ENCODE measurements at places on chromosomes 7 and 10. TPM values are rescaled to one million over a fixed set of nuclear protein-coding genes. Genes with fewer than 3 reads are reported as not detected.

DNA sequence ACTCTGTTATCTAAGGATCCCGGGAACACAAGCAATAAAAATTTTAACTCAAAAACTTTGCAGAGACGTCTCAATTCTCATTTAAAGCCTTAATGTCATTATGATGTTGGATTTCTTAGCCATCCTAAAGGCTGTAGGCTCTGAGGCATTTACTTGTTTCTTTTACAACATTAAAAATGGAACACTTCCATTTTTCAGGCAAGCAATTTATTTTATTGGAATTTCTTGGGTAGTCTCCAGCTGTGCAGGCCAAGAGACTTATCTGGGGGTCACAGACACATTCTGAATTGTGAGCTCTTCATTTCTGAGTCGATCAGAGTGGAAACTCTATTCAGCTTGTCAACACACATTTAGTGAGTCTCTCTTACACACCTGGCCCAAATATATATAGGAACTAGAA lies 48.0 kb upstream of the KIF5B start:
- DNase-seq: no peak

IL2RA gene
- polyA plus RNA-seq: 23.7 TPM

GRCh38 chr10:12969951-12970350 lies 31.6 kb downstream of the CCDC3 start:
- no peak for DNase-seq

ITIH2 gene
- polyA plus RNA-seq: not detected

GRCh38 chr7:38629651-38630510 lies 1.3 kb downstream of the AMPH start:
- no peak for DNase-seq

GRCh38 chr7:76515999-76516443 lies 5.7 kb downstream of the UPK3B start:
- no peak for DNase-seq

- DNase-seq: no peak
Measured at GRCh38 chr7:132933072-132933458, 148.8 kb downstream of the CHCHD3 start.

DNA sequence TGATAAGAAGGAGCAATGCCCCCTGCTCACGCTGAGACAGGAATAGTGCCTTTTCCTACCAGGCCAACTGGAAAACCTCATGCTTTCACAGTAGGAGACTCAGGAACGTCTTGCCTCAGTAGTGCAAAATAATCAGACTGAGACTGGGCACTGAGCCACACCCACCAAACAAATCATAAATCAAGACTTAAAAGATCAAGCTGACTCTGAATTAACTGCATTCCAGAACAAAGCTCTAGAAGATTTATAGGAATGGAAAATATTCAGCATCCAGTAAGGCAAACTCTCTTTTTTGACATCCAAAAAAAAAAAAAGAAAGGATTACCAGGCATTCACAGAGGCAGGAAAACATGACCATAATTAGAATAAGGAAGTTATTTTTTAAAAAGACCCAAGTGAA lies 30.5 kb upstream of the SLC18A3 start:
- no peak for DNase-seq

GRCh38 chr10:9823268-9823930 lies 1194.3 kb upstream of the CELF2 start:
- DNase-seq: no peak

- no peak for DNase-seq
Measured at GRCh38 chr7:79877874-79878465, 256.7 kb upstream of the GNAI1 start.
